ENCODE measurements at places on chromosomes 11 and 22.

GRCh38 chr11:114062272-114062671 is 2.8 kb downstream of the ZBTB16 start:
- no peak for DNase-seq

GRCh38 chr11:83971063-83971462 is 684.9 kb upstream of the CCDC90B start:
- no peak for DNase-seq

GRCh38 chr22:26066534-26066933 is 102.7 kb upstream of the SEZ6L start:
- DNase-seq: no peak

GRCh38 chr11:60873533-60873932 is 6.2 kb downstream of the ZP1 start:
- DNase-seq: no peak

DNA sequence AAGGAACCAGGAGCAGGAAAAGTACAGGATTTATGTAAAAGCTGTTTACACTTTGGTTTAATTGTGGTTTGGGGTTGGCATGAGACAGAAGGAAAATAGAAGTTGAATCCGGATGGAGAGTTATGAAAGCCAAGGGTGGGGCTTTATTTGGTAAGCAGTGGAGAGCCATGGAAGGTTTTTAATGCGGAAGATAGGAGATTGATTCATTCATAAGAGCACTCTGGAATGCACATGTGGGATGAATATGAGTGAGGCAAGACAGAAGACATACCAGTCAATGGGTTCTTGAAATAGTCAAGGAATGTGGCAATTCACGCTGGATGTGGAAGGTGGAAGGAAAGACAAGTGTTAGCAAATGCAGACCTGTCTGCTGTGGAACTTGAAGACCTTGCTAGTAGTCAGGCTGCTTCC is 9.3 kb upstream of the GLB1L3 start:
- DNase-seq: no peak

- no peak for DNase-seq
These were observed 17.8 kb upstream of the PIM3 start for GRCh38 chr22:49942565-49943404.

DNA sequence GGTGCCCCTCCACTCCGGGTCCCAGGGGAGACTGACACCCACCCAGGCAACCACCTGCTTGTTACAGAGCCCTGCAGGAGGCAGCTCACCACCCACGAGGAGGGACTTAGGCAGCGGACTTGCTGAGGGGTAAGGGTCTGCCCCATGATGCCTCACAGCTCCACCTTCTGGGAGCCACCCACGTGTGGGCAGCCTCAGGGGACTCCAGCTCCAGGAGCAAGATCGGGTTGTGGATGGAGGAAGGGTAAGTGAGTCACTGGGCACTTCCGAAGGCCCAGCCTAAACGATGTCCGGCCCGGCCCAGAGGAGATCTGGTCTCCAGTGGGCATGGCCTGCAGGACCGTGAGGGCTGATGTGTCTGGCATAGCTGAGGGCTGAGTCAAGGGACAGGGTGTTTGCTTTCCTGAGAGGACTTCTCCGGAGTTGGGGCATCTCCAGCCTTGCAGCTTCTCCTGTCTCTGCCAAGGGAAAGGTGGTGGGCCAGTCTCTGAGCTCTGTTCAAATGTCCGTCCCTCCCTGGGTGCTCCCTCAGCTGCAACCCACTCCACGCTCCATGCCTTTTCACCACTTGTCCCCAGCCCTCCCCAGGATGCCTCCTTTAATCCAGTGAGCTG is 32.3 kb upstream of the P2RY2 start:
- DNase-seq: no peak

- DNase-seq: no peak
These were observed 1233.0 kb downstream of the JRKL start for GRCh38 chr11:97622795-97623194.

GRCh38 chr11:125399945-125400344 is 96.1 kb downstream of the FEZ1 start:
- no peak for DNase-seq

DNA sequence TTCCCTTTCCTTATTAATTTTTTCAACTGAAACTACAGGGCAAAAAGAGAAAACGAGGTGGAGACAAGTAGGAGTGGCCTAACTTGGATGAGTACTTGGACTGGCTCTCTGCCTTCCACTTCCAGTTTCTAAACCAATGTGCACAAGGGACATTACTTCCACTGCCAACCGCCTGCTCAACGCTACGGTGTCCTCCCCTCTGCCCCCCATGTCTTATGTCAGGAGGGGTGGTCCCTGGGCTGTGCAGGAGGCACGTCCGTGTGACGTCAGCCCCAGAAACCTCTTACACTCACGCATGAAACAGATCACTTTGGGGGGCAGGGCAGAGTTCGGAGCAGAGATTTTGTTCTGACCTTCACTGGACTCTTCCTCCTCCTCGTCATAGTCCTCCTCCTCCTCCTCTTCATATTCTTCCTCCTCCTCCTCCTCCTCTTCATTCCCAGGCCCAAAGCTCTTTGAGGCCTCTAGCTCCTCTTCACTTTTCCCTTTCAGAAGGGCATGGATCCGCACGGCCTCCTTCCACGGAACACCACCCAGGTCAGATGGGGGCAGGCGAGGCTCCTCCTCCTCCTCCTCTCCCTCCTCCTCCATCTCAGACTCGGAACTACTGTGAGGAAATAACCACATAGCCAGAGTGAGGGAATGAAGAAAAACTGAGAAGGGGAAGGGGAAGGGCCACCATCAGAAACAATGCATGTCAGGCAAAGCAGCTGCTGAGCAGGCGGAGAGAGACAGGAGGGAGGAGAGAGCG is 57.4 kb upstream of the BID start:
- no peak for DNase-seq

GRCh38 chr22:35568751-35569739 is 28.4 kb downstream of the RASD2 start:
- no peak for DNase-seq

- no peak for DNase-seq
These were observed 379.1 kb downstream of the MN1 start for GRCh38 chr22:27422442-27422841.

DNA sequence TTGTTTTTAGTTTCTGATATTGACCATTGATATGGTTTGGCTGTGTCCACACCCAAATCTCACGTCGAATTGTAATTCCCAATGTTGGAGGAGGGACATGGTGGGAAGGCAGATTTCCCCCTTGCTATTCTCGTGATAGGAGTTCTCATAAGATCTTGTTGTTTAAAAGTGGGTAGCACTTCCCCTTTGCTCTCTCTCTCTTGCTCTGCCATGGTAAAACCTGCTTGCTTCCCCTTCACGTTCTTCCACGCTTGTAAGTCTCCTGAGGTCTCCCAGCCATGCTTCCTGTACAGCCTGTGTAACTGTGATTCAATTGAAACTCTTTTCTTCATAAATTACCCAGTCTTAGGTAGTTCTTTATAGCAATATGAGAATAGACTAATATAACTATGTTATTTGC is 203.6 kb upstream of the CHORDC1 start:
- DNase-seq: no peak

DNA sequence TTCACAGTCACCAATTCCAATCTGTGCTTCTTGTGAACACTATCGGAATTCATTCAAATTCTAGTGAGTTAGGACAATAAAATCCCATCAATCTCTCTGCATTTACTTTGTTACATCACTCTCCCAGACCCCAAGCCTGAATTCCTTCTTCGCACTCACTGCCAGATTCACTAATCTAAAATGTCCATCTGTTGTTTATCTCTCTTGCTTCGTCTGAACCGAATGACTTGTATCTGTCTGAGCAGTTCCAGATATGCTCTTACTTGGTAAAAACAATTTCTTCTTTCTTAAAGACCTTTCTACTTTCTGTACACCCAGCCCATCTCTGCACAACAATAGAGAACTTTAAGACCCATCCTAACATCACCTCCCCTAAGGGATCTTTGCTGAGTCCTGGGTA is 7.0 kb downstream of the MMP10 start:
- DNase-seq: no peak

GRCh38 chr11:17578958-17579357 is 31.9 kb downstream of the OTOG start:
- no peak for DNase-seq

DNA sequence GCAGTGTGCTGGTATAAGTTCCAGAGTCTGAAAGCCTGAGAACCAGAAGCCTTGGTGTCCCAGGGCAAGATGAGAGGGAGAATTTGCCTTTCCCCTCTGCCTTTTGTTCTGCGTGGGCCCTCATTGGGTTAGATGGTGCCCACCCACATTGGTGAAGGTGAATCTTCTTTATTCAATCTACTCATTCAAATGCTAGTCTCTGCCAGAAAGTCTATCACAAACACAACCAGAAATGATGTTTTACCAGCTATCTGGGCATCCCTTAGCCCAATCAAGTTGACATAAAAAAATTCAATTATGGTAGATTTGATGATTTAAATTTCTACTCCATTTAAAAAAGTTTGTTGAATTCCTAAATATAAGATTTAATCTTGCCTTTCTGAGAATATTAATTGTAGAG is 22.2 kb downstream of the CSTPP1 start:
- no peak for DNase-seq

All from activated CD4-positive, alpha-beta T cell treated with anti-CD3 and anti-CD28 coated beads, Interleukin-2, Interleukin-4, amounts not matched to agents 100 ng/mL and 50 ng/mL, durations not matched to agents 16 hours and 8 hours (primary cell).